ENCODE measurements at places on chromosomes 5 and 9.

GRCh38 chr5:38187532-38187931, 70.8 kb upstream of the EGFLAM start:
- DNase-seq: no peak

DNA sequence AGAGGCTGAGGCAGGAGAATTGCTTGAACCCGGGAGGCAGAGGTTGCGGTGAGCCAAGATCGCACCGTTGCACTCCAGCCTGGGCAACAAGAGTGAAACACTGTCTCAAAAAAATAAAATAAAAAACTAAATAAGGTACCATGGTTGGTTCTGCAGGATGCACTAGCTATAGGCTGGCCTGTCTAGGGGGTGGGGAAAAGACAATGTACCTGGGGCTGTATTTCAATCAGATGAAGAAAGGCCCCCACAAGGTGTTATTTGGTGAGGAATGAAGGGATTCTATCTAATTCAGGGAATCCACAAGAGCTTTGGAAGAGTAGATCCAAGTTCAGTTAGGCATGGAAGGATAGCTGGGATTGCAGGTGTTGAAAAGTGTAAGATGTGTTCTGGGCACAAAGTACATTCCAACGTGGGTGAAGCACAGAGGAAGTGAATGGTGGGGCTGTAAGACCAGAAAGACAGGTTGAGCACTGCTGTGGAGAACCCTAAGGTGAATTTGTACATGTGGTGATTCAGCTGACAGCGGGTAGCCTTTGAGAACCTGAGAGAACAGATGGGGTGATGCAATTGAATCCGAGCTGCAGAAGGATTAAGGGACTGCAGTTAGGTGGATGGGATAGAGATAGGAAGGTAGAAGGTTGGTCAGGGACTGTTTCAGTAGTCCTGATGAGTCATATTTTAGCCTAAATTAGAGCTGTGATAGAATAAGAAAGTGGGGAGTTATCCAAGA, 71.8 kb downstream of the CAST start:
- DNase-seq: no peak

DNA sequence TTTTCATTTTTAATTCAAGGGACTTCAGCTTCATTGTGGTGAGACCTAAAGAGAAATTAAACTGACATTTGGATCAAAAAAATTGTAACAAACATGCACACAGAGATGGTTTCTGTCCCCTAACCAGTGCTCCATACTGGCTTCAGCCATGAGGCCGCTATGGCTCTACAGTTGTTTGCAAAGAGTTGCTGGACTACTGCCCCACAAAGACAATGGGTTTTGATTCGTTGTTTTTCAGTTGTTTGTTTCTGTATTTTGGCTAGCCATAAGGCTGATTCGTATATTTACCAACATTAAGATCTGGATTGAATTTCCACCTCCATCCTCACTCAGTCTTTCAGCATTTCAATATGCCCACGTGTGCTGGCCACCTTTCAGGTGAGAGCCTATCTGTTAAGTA, 163.7 kb upstream of the KIF2A start:
- no peak for DNase-seq

- DNase-seq: no peak
Measured at GRCh38 chr5:138933522-138934290, 58.6 kb upstream of the LRRTM2 start.

GRCh38 chr5:132410451-132411303, 41.2 kb downstream of the SLC22A5 start:
- DNase-seq: peak; percentile 89

DNA sequence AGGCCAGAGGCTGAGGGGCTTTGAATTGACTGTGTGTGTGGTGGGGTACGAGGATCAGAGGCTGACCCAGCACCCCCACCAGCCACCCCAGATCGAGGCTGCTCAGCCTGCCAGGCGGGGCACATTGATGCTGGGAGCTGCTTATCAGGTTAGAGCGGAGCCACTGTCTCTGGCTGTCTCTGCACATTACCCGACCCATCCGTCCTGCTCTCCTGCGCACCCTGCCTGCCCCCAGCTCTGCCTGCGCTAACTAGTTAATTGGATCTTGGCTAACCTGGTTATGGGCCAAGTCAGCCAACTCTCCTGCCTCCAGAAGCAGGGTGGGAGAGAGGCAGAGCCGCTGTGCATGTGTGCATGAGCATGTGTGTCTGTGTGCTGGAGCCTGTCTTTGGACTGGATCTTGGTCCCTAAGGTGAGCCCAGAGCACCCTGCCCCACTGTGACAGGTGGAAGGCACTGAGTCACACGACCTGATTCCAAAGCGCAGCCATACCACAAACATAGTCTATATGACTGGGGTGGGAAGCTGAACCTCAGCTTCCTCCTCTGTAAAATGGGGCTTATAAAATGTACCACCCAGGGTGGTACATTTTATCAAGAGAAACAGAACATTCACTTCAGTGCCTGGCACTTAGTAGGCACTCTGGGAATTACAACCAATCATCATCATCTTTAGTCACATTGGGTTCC, 39.7 kb downstream of the PCDH1 start:
- no peak for DNase-seq

GRCh38 chr9:89555036-89555415, 49.8 kb upstream of the GADD45G start:
- no peak for DNase-seq

- no peak for DNase-seq
Measured at GRCh38 chr5:156826150-156826549, 23.9 kb upstream of the PPP1R2B start.

DNA sequence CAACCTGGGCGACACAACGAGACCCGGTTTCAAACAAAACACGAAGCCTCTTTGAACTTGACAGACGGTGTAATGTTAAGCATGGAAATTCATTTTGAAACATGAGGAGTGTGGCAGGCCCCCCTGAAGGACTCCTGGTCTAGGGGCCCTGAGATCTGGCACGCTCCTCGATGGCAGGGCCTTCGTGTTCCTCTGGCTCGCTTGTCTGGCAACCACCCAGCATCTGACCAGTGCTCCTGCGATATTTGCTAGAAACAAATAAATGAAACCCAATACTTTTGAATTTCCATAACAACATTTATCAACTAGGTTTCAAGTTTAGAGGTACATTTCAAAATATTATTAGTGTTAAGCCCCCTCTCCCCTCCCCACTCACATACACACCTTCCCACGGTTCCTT, 193.0 kb downstream of the ERCC6L2 start:
- no peak for DNase-seq
